ENCODE measurements at places on chromosomes 1 and 21. TPM values are rescaled to one million over a fixed set of nuclear protein-coding genes. Genes with fewer than 3 reads are reported as not detected.

S100A2 gene
- total RNA-seq = 470 TPM

DNA sequence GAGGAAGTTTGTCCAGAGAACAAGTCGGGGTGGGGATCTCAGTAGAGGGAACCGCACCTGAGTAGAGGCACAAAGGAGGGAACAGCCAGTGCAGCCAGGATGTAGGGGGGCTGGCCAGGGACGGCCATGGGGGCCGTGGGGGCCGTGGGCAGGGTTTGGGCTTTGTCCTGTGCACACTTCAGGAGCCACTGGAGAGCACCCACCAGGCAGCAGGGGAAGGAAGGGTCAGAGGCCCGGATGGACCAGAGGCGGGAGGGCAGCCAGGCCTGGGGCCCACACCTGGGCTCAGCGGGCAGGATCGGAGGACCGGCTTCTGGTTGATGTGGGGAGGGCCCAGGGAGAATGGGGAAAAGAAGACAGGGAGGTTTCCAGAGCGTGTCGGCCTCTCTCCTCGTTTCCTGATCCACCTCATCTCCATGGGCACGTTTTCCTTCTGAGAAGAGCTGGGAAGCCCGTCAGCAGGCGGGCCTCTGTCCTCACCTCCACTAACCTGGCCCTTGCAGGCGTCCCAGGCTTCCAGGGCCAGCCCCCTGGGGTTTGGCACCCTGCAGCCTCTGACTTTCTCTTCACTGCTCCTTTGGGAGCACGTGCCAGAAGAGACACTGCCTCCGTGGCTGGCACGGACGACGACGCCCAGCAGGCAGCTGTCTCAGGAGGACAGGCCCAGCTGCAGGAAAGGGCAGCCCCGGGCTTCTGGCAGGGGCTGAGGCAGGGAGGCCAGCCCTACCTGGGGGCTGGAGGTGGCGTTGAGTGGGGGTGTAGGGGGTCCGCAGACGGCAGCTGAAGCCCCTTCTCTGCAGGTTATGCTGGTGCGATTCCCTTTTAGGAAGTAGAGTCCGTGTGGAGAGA is 16.8 kb upstream of the PDXK start:
- no peak for DNase-seq

DNA sequence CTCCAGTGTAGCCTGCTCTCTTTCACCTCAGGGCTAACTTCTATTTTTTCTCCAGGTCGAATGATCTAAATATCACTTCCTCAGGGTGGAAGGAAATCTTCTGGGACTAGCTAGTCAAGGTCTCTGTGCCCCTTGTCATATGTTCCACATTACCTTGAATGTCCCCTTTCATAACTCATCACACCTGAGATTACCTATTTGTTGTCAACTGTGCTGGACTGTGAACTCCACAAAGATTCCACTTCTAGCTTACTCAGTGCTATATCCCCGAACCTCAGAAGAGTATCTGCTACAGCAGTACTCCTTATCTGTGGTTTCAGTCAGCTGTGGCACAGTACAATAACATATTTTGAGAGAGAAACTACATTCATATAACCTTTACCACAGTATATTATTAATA is 14.6 kb upstream of the SYNJ1 start:
- DNase-seq = no peak

LCE1A gene
- not detected for total RNA-seq

DNA sequence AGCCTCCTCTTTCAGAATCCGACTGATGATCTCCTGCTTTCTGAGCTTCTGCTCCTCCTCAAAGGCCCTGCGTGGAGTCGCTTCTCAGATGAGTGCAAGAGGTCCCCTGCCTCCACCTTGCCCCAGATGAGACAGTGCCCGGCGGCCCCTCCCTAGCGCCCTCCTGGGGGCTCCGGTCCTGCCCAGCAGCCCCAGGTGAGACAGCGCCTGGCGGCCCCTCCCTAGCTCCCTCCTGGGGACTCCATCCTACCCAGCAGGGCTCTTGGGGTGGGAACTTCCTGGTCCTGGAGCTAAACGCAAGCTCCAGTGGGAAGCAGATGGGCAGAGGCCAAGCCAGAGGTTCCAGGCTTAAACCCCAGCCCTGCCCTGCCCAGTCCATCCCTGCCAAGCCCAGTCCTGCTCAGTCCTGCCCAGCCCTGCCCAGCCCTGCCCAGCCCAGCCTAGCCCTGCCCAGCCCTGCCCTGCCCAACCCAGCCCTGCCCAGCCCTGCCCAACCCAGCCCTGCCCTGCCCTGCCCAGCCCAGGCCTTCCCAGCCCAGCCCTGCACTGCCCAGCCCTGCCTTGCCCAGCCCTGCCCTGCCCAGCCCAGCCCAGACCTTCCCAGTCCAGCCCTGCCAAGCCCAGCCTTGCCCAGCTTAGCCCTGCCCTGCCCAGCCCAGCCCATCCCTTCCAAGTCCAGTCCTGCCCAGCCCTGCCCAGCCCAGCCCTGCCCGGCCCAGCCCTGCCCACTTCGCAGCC is 34.6 kb downstream of the CFAP74 start:
- no peak for DNase-seq

DNA sequence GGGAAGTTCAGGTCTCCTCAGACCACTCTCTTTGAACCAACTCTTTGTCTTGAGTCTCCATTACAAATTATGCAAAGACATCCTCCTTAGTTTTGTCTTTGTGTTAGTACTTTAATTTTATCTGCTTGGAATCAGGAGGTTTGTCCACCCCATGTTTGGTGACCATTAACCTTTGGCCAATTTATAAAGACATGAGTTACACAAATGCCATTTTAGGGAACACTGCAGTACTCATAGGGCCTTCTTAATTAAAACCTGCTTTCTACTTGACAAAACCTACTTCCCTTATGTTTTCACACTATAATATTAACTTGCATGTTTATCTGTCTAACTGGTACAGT is 7.9 kb upstream of the CDC73 start:
- no peak for DNase-seq

DNA sequence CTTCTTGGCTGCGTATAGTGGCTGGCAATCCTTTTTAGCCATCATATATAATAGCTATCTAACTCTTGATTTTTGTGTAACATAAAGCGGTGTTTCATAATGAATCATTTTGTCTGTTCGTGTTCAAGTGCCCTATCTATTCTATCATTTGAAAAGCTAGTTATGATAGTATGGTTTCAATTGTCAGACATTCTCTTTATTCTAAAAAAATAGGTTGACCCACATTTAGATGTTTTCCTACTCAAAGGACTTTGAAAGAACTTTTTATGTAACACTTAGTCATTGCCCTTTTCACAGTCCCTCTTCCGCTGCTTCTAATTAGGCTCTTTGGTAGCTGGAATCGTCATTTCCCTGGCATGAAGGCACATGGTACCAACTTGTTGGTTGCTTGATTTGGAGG is 272.2 kb upstream of the B3GALT2 start:
- no peak for DNase-seq

LCE2C gene
- not detected for total RNA-seq

DNA sequence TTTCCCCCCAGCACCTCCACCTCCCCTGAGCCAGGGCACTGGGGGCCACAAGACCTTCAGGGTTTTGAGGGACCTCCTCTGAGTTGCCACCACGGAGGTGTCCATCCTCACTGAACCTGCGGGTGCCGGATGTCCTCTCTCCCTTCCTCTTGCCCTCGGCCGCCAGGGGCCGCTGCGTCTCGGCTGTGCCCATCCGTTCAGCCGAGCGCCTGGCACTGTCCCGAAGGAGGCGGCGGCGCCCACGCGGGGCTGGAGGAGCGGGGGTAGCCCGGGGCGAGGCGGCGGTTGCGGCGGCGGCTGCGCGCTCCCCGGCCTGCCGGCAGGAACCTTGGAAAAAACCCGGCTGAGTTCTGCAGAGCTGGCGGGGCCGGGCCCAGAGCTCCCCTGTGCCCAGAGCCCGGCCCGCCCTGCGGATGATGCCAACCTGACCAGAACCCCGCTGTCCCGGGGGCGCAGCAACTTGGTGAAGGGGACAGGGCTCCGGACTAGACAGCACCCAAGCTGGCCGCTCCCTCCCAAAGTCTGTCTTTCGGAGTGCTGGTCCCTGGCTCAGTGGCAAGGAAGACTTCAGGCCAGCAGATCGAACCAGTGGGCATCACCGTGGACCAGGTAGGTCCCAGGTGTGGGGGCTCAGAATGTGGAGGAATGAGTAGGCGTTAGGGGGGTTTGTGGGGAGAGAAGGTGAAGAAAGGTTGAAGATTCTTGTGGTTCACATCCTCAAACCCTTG is 3.7 kb upstream of the PPM1J start:
- DNase-seq = no peak

TMCC2 gene
- total RNA-seq = 4.9 TPM

DNA sequence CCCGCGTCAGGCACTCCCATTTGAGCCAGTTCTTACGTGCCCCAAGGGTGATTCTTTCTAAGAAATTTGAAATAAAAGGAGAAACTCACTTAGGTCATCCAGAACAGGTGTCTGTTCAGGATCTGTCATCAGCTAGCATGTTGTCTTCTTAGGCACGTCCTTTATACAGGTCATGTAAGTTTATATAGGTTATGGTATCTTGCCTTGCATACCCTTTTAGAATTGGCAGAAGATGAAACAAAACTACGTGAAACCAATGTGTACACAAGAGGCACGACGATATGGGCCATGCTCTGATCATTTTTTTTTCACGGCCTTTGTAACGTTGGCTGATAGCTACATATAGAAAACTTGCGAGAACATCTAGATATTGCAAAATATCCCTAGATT is 579 bp upstream of the GTF2B start:
- no peak for DNase-seq

DNA sequence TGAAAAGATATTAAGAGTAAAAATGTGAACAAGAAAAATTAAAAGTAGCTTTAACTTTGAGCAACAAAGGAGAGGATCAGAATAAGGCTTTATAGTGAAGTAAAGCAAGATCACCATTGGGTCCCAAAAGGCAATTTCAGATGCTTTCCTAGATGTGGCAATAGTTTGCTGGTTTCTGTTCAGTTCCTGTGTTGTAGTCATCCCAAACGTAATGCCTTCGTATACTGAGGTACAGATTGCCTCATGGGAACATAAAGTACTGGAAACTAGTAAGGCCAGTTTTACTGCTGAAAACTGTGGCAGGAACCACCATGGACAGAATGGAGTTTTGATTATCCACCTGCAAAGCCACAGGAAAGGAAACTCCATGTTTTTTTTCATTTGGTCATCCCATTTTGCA is 283.5 kb upstream of the SGIP1 start:
- DNase-seq = no peak

ADAMTS5 gene
- total RNA-seq = 20.4 TPM

DNA sequence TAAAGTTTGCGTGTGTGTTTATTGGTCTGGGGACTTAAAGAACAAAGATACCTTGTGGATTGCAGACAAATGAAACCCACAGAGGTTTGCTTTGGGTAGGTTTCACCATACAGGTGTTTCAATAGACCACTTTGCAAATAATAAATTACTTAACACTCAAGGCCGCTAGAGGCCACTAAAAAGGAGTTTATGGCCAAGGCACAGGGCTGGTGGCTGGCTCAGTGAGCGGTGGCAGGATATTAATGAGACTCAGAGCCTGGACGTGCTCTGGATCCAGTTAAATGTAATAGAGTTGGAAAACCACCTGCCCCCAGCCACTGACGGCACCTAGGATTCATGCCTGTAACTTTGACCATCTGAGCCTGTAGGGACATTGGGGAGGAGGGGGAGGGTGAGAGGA is 44.5 kb downstream of the LRRC38 start:
- DNase-seq = no peak

HES3 gene
- total RNA-seq = not detected

MANEAL gene
- total RNA-seq = 3.2 TPM

TLCD4 gene
- total RNA-seq = 4.4 TPM

GRCh38 chr1:193181536-193181935 is 4.9 kb downstream of the B3GALT2 start:
- no peak for DNase-seq

GRCh38 chr1:224203243-224204016 is 20.4 kb downstream of the DEGS1 start:
- no peak for DNase-seq

DNA sequence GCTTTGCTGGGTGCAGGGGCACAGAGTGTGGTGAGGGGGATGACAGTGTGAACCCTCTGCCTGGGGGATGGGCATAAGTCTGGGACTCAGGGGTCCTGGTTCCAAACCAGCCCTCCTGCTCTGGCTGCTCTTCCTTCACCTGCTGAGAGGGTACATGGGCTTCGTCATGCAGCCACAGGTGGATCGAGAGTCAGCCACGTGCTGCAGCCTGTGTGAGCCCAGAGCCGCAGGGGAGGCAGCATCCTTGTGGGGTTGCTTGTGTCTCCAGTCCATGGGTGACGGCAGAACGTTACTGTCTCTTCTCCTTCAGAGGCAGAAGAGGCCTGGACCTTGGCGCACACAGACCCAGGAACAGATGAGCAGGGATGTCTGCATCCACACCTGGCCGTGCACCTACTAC is 12.1 kb downstream of the SNAP47 start:
- DNase-seq = no peak

- DNase-seq = no peak
These were observed 24.2 kb downstream of the PTPRU start for GRCh38 chr1:29260531-29260930.

DNA sequence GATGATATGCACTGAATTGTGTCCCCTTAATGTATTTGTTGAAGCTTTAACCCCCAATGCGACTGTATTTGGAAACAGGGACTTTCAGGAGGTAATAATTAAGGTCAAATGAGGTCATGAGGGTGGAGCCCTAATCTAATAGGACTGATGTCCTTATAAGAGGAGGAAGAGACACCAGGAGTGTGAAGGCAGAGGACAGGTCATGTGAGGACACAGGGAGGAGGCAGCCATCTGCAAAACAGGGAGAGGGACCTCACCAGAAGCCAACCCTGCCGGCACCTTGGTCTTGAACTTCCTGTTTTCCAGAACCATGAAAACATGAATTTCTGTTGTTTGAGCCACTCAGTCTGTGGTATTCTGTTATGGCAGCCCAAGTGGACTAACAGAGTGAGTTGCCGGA is 15.3 kb downstream of the SYF2 start:
- DNase-seq = no peak

GRCh38 chr1:67844988-67845387 is 11.7 kb upstream of the GNG12 start:
- no peak for DNase-seq

AZIN2 gene
- 7.9 TPM for total RNA-seq

DNA sequence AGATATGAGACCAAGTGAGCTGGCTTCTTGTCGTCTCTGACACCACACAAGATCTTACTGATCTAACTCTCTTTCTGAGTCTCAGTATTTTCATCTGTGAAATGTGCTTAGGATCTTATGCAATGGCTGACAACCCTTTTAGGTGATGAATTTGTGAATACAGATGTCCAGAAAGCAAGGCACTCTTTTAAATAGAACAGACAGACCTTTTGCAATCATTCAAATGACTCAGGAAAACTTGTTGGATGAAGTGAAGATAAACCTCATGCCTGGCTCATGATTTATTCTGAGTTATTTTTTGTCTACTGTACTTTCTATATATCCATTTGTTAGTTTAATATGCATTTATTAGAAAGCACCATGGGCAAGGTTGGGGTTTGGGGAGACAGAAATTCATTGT is 411.3 kb downstream of the PTPRU start:
- DNase-seq = no peak

GRCh38 chr1:111116496-111116895 is 23.4 kb downstream of the DRAM2 start:
- no peak for DNase-seq

ADAM30 gene
- not detected for total RNA-seq

IFI44L gene
- total RNA-seq = 1.7 TPM

SLC1A7 gene
- not detected for total RNA-seq

F11R gene
- total RNA-seq = 178 TPM

SNAPIN gene
- total RNA-seq = 43.2 TPM

GRCh38 chr1:226532553-226532952 is 16.0 kb upstream of the STUM start:
- no peak for DNase-seq

All from vagina (tissue), 2 donors.